Activated CD8-positive, alpha-beta memory T cell treated with anti-CD3 and anti-CD28 coated beads for 24 hours (primary cell): ENCODE measurements at places on chromosomes 4 and X.

DNA sequence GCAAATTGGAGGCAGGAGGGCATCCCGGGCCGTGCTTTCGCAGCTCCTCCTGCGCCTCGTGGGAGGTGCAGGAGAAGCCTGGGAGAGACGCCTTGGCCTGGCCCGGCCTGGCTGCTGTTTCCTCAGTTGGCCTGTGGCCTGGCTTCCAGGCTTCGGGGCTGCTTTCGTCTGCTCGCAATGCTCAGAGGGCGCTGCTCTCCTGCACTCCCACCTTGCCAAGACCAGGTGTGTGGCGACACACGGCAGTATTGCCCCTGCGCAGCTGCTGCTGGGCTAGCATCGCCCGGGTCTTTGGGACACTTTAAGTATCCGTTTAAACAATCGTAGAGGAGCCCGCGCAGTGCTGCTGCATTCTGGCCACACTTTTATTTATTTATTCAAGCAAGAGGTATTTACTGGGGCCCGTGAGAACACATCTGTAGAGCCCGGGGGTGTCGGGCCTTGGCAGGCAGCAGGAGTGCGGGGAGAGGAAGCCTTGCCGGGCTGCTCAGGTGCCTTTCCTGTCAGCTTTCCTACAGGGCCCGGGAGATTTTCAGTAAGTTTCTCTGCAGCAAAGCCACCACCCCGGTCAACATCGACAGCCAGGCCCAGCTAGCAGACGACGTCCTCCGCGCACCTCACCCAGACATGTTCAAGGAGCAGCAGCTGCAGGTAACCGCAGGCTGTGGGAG is 26.2 kb upstream of the HGFAC start:
- DNase-seq, result no peak

DNA sequence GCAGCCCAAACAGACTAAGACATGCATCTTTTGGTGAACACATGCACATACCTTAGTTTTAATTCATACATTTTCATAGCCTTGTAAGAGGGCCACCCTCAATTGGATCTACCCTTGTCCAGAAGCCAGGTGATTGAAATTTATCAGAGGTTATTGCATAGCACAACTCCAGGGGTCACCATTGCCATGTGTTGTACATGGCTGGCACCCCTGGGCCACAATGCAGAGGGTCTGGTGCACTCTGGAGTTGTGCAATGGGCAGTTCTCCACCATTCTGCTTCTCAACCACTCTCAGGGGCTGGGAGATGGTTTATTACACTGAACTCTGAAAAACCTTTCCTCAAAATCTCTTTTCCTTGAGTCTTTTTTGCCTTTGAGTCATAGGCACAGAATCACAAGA is 184.4 kb upstream of the CXorf66 start:
- no peak for DNase-seq

DNA sequence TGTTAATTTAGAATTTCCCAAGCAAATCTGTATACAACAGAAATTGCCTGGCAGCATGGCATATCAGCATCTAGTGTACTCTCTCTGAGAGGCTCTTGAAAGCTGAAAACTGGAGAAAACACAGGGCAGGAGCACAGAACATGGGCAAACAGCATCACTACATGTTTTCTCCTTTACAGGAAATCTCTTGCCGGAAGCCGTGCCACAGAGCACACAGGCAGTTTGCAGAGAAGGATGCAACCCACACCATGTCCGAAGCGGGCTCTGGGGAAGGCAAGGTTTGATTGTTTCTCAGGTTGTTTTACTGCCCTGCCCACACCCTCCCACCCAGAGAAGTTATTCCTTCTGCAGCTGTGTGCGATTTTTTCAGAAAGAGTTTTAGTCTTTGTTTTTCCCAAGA is 41.1 kb upstream of the FAM9C start:
- no peak for DNase-seq

GRCh38 chrX:37786624-37787422 is 7.0 kb downstream of the CYBB start:
- DNase-seq, result no peak

DNA sequence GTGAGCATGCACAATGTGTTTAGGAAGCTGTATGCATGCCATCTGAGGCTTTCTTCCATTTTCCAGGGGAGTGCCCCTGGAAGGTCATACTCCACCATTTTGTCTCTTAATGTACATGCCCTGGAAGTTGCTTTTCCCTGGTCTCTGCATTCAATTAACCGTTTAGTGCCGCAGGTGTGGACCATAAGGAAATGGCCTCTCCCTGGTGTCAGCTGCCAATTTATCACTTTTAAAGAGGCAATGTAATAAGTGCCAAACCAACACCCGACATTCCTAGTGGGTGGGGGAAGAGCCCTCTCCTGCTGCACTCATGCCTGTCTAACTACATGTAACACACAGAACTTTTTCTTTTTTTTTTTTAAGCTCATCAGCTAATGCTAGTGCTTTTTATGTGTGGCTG is 7.1 kb upstream of the BST1 start:
- DNase-seq, result no peak

DNA sequence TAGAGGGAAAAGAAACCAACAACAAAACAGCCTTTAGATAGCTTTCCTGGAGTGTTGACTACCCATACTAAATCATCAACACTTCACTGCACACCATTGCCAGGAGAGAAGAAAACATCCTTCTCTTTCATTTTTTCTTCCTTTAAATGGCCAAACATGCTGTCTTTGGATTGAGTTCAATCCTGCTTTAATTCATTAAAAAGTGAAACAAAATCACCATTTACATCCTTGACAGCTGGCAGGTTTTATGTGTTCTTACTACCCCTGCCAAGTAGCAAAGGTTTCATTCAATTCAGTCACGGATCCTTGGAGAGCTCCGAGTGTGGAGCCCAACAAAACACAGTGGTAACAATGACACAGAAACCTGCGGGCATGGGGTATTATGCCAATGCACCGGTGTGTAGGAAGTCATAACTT is 568.3 kb downstream of the ANKRD50 start:
- DNase-seq, result no peak

DNA sequence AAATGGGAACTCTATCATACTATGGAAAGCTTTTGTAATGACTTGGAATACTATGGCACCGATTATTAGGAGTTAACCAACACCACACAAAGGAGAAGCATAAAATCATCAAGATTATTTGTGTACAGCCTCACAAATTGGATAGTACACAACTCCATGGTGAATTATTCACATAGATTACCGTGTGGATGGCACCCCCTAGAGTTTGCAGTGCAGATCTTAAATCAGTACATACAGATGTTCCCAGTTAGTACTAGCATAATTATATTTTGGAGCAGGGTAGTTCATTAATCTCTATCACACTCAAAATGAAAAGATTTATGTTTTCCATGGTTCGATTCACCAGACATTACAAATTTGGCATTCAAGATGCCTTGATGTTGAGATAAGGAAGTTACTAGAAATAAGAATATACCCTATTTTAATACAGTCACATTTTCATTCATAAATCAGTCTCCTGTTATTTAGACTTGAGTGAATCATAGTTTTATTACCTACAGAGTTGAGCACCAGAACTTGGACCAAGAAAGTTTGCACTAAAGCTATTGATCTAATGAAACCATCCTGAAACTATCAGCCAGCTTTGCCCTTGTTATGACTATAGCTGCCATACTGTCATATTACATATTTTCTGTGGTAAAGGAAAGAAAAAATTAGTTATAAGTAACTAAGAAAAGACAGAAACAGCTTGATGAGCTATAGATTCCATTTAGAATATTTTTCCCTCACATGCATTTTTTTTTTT is 531.8 kb downstream of the GLUD2 start:
- no peak for DNase-seq

DNA sequence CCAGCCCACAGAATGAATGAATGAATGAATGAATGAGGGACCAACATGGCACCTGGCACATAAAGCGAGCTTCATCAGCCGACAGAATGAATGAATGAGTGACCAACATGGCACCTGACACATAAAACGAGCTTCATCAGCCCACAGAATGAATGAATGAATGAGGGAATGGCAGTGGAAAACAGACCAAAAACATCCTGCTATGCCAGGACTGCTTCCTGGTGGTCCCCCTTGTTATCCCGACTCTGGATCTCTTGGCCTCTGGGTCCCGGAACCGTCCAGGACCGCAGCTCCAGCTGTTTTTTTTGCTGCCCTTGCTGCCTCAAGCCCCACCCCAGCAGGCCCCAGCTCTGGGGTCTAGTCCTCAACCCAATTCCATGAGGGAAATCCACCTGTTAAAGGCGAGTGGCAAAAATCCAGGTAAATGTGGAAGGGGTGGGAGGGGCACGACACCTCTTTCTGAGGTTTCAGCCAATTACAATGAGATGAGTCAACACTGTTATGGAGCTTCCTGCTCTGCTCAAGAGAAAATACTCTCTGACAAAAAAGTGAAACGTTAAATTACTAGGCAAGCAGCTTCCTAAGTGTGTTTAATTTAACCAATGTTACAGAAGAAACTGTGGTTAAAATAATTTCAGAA is 72.0 kb upstream of the MTNR1A start:
- DNase-seq, result no peak

DNA sequence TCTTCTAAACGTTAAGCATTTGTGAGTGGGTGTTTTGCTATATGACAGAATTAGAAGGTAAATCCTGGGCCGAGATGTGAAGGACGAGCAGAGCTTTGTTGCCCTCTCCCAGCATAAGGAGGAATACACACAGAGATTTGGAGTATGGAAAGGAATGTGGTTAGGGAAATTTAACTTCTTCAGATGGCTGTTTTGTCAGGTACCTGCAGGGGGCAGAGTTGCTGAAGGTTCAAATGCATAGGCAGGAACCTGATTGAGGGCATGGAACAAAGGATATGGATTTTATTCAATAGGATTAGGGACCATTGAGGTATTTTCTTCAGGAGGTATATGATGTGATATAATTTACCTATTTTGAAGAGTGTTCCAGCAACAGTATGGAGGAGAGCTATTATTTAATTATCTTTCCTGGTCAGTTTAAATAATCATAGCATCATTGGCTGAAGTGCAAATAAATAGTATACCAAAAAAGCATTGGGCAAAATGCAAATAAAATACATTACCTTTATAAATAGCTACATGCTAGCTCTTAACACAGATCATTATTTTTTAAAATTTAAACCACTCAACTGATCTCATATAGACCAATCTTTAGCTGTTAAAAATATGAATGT is 143.6 kb downstream of the SLIT2 start:
- no peak for DNase-seq

- DNase-seq, result no peak
Measured at GRCh38 chr4:115082633-115083032, 30.8 kb downstream of the NDST4 start.

GRCh38 chrX:1126738-1127137 is 85.7 kb downstream of the CRLF2 start:
- DNase-seq, result no peak

DNA sequence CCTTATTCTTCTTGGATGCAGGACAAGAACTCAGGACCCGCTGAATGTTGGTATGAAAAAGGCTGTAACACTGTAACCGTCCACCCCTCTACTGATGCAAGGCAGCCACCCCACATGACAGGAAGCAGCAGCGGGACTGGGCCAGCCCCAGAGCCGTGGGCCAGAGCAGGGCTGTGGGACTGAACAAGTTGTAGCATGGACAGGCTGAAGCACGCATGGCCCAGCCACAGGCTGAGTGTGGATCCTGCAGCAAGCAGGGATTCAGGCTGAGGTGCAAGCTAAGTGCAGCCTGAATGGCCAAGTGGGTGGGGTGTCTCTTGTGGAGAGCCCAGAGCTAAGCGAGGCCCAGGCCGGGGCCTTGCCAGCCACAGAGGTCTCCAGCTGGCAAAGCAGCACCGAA is 632.2 kb downstream of the SPOCK3 start:
- DNase-seq, result no peak

DNA sequence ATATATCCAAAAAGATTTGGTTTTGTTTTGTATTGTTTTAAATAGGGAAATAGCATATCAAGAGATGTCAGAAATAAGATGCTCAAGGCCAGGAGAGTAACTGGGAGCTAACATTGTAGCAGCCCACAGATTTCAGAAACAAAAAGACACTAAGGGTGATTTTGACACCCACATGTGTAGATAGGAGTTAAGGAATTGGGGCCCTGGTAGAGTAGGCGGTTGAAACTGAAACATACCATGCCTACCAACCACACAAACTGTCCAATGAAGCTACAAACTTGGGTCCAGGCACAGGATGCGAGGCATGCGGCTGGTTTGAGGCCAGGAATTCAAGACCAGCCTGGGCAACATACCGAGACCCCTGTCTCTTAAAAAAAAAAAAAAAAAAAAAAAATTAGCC is 6.3 kb upstream of the HSPA4L start:
- no peak for DNase-seq

DNA sequence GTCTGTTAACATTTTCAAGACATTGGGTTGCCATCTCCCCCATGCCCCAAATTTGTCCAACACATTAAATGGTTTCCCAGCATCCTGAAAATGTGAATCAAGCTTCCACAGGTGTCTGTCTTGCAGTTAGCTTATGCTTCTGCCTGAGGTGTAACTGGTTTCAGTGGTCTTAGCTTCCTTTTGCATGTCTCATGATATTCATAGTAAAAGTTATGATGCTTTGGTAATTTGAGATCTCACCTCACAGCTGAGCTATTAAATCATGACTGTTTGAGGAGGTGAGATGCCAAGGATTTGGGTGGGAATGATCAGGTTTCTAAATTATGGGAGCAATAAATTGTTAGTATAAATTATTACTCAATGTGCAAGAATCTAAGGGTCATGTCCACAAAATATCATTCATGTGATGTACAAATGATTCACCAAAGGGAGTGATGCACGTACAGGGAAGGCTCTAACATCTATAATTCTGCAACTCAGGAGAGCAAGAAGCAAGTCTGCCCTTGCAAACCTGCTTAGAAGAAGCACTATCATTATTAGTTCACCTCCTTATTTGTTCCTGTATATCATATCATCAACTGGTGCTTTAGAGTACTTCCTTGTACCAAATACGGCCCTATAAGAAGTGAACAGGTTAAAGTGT is 17.1 kb upstream of the RAI2 start:
- DNase-seq, result no peak

DNA sequence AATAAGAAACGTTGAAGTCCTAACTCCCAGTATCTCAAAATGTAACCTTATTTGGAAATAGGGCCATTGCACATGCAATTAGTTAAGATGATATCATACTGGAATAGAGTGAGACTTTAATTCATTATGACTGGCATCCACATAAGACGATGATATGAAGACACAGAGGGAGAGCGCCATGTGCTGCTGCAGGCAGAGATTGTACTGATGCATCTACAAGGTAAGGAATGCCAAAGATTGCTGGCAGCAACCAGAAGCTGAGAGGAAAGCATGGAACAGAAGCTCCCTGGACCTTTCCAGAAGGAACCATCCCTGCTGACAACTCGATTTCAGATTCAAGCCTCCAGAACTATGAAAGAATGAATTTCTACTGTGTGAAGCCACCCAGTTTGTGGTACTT is 697.0 kb upstream of the INTU start:
- DNase-seq, result no peak

- no peak for DNase-seq
Measured at GRCh38 chr4:117063961-117064696, 21.2 kb downstream of the TRAM1L1 start.

- peak; percentile 79 for DNase-seq
Measured at GRCh38 chrX:154541896-154542722, 4.5 kb downstream of the G6PD start.

- peak; percentile 85 for DNase-seq
Measured at GRCh38 chr4:109560687-109561461, 828 bp downstream of the MCUB start.
